ENCODE measurements at places on chromosomes 5 and 9.

- no peak for DNase-seq
These were observed 45.4 kb upstream of the EDIL3 start for GRCh38 chr5:84430079-84430478.

DNA sequence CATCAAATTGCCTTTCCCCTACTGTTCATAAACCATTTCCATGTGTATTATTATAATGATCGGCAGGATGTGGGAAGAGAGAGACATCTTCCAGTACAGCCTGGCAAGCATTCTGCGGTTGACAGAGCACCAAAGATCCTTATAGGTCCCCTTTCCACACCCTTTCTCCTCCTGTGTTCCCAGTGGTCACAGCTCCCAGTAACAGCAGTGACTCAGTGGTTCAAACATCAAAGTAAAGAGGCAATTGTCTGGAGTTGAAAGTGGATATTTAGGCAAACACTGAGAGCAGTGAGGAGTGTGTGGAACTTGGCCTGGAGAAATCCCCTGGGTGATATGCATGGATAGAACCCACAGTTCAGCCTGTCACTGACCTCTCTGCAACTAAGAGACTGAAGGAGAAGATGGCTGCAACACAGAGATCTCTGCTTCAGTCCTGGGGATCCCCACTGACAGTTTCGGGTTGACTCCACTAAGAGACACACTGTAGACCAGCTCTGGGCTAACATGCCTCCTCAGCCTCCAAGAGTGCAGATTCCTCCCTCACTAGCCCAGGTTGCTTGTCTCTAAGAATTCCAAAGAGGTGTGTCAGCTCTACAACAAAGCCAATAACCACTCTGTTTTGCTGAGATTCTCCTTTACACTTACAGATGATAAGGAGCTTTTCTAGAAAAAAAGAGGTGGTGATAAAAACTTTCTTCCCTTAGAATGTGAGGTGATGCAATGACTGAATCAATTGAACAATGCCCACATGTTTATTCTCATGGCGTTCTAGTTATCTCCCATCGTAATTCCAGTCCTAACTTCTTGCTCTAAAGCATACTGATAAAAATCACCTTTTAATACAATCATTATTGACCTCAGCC lies 94.4 kb upstream of the IL6ST start:
- DNase-seq: no peak

DNA sequence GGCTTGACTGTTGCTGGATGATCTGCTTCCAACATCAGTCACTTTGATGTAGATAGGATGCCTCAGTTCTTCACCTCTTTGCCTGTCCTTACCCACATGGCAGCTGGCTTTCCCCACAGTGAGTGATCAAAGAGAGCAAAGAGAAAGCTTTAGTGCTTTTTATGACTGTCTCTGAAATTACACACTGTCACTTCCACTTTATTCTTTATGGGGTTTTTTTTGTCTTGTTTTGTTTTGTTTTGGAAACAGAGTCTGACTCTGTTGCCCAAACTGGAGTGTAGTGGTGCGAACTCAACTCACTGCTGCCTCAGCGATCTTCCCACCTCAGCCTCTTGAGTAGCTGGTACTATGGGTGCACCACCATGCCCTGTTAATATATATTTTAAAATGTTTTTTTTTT lies 32.4 kb upstream of the C5orf24 start:
- no peak for DNase-seq

GRCh38 chr5:14744296-14745187 lies 80.0 kb downstream of the OTULIN start:
- no peak for DNase-seq

DNA sequence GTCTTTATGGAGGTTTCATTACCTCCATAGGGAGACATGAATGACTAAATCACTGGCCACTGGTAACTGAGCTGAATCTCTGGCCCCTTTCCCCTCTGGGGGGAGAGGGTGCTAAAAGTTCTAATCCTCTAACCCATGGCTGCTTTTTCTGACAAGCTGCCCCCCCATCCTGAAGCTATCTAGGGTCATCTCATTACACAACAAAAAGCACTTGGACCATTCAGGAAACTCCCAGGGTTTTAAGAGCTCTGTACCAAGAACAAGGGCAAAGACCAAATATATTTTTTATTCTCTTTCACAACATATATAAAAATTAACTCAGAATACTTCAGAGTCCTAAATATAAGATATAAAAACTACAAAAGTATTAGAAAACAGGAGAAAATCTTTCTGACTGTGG lies 14.3 kb downstream of the AUH start:
- no peak for DNase-seq

- no peak for DNase-seq
These were observed 98.8 kb upstream of the RAPGEF1 start for GRCh38 chr9:131838530-131839280.

GRCh38 chr9:24462951-24463350 lies 82.7 kb downstream of the IZUMO3 start:
- DNase-seq: no peak

- DNase-seq: no peak
These were observed 3.7 kb downstream of the PLAC8L1 start for GRCh38 chr5:146101646-146102045.

DNA sequence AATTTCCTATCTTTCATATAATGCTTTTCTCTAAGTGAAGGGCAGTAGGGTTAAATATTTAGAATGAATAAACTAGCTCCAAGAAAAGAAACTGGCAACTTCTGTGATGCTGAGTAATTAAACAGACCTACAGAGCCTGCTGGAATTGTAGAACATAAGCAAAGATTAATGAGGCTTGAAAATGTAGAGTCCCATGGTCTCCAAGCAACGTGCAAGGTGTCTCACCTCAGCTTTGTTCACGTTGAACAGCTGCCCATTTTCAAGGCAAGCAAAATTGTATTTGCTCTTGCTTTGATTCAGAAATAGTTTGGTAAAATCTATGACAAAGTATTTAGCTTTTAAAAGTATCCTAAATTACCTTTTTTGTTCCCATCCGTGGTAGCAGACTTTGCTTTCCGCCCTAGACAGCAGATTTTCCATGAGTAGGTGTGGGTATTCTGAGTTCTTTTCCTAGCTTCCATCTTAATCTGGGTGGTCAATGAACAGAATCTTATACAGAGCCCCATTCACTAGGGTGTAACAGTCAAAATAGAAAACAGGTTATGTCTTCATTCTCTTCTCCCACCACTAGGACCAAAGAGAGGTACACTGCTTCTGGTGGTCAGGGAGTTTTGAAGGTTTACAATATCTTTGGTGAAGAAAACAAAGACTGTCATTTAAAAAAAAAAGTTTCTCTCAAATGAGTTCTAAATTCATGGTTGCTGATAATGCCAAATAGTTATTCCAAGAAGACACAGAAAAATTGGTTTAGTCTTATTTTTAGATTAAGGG lies 52.1 kb upstream of the TYRP1 start:
- no peak for DNase-seq

DNA sequence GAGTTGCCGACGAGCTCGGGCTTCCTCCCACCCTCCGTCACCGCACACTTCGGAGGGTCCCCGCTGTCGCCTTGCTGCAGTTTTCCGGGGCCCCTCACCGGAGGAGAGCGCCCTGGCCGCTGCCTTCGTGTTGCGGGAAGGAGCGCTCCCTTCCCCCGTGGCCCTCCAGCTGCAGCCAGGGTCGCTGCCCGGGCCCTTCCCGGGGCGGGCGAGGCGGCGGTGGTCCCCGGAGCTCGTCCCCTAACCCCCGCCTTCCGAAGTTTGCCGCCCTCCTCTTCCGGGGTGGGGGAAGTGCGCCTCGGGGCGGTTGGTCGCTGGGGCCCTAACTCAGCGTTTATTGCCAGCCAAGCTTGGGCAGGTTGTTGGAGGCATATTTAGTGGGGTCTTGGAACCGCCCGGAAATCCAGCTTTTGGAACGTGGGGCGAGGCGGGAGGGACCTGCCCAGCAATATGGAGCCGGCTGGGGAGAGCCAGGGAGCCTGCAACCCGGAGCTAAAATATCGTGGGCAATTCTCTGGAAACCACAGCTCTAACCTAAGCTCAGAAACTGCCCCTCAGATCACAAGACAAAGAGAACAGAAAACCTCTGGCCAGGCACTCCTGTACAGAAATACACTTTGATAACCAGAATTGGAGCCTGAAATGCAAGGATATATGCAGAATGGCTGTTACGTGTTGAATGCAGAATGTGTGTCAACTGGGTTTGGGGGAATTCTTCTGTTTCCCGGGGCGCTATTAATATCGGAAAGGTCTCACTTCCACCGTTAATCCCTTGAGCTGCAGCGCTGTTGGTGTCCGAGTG lies 890 bp downstream of the PIK3R1 start:
- DNase-seq: no peak

DNA sequence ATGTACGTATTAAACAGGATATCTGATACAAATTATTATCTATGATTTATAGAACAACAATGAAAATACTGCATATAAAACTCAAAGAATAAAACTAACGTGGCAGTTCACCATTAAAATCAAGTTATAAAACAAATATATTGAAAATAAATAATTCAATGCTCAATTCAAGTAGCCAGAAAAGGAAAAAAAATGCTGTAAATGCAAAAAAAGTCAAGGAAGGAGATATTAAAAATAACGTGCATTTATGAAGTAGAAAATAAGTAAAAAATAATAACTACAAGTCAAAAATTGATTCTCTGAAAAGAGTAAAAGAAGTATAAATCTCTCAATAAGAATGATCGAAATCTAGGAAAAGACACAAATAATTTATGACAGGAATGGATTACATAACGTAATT lies 460.5 kb upstream of the CD180 start:
- DNase-seq: no peak

DNA sequence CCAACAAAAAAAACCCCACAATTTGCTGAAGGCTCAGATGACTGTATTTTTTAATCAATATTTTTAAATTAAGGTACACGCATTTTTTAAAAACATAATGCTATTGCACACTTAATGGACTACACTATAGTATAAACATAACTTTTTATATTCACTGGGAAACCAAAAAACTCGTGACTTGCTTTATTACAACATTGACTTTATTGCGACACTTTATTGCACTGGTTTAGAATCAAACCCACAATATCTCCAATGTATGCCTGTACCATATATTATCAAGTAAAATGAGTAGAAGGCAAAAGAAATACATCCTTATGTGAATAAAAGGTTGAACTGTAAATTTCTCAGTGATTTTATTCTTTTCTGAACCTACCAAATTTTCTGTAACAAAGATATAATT lies 53.7 kb downstream of the RICTOR start:
- no peak for DNase-seq

DNA sequence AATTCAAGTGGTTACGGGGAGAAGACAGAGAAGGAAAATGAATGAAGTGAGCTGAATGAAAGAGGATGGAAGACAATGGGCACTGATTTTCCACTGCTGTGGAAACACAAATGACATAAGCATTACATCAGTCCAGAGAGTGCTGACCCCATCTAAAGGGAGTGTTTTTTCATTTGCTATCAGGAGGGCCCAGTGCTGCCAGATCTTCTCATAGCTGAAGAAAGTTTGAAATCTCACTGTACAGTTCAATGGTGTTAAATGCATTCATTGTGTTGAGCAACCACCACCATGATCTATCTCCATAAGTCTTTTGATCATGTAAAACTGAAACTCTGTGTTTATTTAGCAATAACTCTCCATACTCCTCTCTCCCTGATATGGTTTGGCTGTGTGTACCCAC lies 41.5 kb upstream of the STARD4 start:
- no peak for DNase-seq

DNA sequence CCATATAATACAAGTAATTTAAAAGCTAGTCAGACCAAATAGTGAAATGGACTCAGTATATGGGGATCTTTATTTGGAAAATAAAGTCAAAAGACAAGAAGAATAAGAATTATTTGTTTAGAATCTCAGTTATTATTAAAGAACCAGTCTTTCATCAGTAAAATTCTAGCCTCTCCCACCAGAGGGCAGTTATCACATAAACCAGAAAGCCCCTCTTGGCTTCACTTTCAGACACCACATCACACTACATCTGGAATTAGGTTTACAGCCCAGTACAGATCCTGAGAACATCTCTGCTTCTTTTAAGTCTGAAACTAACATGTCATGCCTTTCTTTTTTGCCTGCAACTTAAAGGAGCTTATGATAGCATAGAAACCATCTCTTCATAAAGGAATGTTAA lies 12.2 kb upstream of the HSPB3 start:
- DNase-seq: no peak

GRCh38 chr5:159956074-159956473 lies 39.8 kb downstream of the ADRA1B start:
- DNase-seq: no peak

DNA sequence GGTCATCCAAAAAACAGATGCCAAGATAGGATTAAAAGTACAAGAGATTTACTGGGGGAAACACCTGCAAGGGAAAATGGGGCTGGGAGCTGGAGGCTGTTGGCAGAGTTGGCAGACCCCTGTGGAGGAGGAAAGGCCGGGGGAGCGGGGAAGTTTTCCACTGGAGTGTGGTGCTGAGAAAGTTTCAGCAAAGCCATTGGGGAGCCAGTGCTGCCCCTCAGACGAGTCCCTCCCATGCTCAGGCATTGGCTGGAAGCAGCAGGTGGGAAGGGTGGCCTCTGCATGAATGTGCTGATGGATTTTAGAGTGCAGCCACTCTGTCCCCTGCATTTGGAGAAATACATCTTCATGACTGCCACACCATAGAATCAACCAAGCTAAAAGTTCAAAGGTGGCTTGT lies 52.8 kb downstream of the TTC1 start:
- no peak for DNase-seq

DNA sequence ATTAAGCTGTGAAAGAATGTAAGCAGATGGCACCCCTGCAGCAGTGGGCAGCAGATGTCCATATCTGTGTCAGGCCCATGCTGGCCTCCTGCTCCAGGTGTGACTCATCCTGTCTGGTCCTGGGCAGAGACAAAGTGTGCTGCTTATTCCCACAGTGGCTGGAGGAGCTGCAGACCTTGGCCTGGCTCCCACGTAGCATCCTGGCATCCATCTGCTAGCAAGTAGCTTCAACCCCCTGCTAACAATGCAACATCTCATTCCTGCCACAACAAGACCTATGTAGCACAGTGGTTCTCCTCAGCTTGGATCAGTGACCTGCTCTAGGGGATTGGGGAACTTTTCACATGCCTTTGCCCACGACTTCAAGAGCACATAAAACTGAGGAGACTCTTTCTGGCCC lies 126.4 kb upstream of the SLC12A2 start:
- no peak for DNase-seq

DNA sequence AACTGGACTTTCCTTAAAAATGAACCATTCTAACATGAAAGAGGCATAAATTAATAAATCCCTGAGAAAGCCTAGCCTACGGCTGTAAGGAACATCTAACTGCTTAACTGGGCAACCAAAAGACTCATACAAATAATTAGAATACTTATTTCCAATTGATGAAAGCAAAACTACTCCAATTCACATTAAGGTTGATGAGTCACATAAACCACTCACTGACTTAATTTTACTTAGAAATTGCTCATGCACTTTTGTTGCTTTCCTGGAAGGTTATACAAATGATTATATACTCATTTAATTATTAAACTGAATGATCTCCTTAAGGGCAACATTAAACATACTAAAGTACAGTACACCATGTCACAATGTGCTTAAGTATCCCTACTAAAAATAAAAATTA lies 101.9 kb downstream of the NFIB start:
- no peak for DNase-seq

GRCh38 chr5:107871023-107871422 lies 200.3 kb upstream of the EFNA5 start:
- DNase-seq: no peak

GRCh38 chr5:88092958-88093605 lies 175.6 kb downstream of the TMEM161B start:
- no peak for DNase-seq

GRCh38 chr9:18869725-18870124 lies 163.3 kb downstream of the SAXO1 start:
- DNase-seq: no peak

GRCh38 chr9:127915801-127916719 lies 781 bp downstream of the ST6GALNAC4 start:
- DNase-seq: no peak

- DNase-seq: no peak
These were observed 8.9 kb downstream of the CXCL14 start for GRCh38 chr5:135569755-135570452.

Measured in NCI-H187 treated with DMSO at 0.1 percent for 48 hours (cell line).